ENCODE measurements at places on chromosomes 2 and 18. TPM values are rescaled to one million over a fixed set of nuclear protein-coding genes. Genes with fewer than 3 reads are reported as not detected.

The CD8B2 gene
- total RNA-seq: not detected

The ATP6V1B1 gene
- total RNA-seq: 1.6 TPM

The RAMP1 gene
- total RNA-seq: not detected

GRCh38 chr18:72041313-72042032, 502.7 kb downstream of the CBLN2 start:
- no peak for DNase-seq

GRCh38 chr18:12749121-12749520, 46.3 kb downstream of the PSMG2 start:
- DNase-seq: no peak

GRCh38 chr2:135965756-135966155, 19.7 kb downstream of the DARS1 start:
- no peak for DNase-seq

GRCh38 chr2:108925735-108926134, 63.3 kb downstream of the EDAR start:
- DNase-seq: no peak

DNA sequence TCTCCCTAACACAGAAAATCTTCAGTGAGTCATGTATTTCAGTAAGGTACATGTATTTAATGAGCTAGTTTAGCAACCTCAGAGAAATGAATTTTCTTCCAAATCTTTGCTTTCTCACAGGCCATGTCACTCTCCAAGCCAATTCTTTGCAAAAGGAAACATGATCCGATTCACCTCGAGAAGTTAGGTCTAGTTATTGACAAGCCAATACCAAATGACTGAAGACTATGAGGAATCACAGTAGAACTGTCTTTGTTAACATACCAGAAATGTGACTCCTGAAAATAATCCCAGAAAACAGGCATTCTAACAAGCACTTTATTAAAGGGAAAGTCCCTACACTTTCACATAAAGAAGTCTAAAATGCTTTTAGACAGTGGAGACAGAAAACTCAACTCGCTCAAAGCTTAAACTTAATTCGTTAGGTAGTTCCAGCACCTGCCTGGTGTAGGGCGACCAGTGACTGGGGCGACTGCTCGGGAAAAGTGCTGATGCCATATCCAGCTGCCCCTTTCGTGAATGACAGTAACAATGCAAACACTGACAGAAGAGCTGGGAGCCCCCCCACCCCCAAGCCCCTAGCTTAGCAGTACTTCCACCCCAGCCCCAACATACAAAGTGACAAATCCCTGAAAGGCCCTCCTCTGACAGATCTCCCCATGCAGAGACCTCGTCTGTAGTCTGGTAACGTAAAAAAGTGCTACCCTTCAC, 1.8 kb downstream of the MEMO1 start:
- peak; percentile 38 for DNase-seq

GRCh38 chr2:54697934-54698333, 25.5 kb upstream of the EML6 start:
- no peak for DNase-seq

DNA sequence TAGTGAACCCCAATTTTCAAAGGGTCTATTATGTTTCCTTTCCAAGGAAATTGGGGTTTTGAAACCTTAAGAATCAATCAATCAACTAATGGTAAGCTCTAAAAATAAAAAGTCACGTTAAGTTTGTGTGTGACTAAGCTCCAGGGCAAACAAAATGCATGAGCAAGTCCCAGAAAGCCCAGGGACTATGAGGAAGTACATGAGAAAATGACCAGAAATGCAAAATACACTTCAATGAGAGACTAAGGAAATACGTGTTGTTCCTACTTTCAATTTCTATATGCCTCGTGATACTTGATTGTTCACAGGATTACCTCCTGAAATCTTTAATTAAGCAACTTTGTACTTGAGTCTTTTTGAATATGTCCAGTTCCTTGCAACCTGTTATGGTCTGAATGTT, 684.4 kb upstream of the SYT4 start:
- DNase-seq: no peak

Measured in SJCRH30 (cell line).